ENCODE measurements at places on chromosomes 3 and 15.

GRCh38 chr3:196631682-196632045 is 7.8 kb upstream of the NRROS start:
- no peak for DNase-seq

GRCh38 chr3:20007960-20008359 is 4.1 kb downstream of the PP2D1 start:
- no peak for DNase-seq

- DNase-seq: no peak
Observed at GRCh38 chr15:36826948-36827347, 247.5 kb downstream of the CDIN1 start.

DNA sequence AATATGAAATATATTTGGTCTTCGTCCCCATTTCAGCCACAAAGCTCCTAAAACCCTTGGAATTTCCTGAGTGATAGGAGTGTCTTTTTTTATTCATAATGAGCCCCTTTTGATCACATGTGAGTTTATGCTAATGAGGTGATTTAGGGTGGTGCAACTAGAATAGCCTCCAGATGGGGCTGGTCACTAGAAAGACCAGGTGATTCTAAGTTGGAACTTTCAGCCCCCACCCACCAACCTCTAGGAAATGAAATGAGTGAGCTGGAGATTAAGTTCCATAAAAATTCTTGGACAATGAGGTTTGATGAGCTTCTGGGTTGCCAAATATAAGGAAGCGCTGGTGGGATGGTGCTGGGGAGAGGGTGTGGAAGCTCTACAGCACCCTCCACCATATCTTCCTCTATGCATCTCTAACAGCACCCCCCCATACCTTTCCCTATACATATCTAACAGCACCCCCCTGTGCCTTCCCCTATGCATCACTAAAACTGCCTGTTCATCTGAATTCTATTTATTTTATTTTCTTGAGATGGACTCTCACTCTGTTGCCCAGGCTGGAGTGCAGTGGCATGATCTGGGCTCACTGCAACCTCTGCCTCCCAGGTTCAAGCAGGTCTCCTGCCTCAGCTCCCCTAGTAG is 2.1 kb upstream of the SMCO1 start:
- DNase-seq: no peak

DNA sequence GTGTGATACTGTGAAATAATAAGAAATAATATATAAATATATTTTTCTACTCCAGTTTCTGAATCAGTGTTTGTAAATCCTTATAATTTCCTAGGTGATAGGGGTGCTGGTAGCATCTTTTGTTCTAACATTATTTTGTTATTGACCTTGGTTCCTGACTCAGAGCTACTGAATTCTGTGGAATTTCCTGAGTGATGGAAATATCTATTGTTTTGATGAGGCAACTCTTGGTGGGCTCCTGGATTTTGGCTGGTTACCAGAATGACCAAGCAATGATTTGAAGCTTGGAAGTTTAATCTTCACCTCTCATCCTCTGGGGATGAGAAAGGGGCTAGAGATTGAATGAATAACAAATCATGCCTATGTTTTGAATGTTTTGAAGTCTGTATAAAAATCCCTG is 377.3 kb downstream of the LPP start:
- no peak for DNase-seq

DNA sequence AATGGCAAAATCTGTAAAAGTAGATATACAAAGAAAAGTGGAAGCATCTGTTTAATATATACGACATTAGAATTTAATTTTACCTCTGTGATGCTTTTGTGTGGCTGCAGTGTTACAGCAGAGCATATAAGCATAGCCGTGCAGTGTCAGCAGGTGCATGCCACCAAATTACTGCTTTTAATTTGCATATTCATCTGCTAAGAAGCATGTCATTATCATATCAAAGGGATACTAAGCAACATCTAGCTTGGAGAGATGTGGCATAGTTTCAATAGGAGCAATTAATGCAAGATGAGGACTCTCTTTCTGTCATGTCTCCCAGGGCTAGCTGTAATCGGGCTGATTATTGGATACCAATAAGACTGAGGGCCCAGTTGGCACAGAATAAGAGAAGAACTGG is 214.4 kb upstream of the SOX2 start:
- no peak for DNase-seq

DNA sequence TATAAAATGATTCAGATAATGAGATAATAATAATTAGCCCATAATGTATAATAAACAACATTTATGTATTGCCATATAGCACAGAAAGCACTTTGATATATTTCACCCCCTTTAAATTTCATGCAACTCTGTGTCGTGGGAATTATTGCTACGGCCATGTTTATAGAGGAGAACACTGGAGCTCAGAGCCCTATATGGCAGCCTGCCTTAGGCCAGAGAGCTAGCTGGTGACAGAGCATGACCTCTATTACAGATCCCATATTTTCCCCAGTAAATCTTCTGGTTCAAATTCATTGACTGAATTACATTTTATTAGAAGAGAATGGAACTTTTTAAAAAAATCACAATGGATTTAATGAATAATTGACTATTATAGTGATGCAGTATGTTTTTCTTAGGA is 25.0 kb downstream of the USP13 start:
- no peak for DNase-seq

GRCh38 chr3:11601446-11602238 is 42.1 kb downstream of the VGLL4 start:
- no peak for DNase-seq

- no peak for DNase-seq
Observed at GRCh38 chr3:117322866-117323265, 613.3 kb downstream of the TUSC7 start.

- no peak for DNase-seq
Observed at GRCh38 chr3:129121016-129121791, 400 bp downstream of the RAB43 start.

DNA sequence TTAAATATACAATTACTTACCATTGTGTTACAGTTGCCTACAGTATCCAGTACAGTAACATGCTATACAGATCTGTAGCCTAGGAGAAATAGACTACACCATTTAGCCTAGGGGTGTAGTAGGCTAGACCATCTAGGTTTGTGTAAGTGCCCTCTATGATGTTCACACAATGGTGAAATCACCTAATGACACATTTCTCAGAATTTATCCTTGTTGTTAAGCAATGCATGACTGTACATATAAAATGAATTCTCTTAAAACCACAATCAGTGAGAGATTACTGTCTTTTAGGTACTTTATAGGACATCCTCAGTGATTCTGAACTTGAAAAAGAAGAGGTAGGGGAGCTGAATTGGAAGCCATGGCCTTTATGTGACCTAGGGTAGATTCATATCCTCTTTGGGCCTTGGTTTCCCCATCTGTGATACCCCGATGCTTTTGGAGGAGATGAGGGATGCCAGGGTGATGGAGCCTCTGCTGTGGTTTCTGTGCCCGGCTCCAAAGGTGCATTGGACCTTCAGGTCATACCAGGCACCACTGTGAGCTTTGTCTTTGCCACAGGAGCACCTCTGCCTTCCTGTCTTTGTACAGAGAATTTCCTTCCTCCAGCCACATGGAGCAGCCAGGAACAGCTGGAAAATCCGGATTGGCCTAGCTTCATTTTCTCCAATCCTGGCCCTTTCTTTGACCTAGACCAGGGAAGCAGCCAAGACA is 51.9 kb upstream of the FLNB start:
- no peak for DNase-seq

DNA sequence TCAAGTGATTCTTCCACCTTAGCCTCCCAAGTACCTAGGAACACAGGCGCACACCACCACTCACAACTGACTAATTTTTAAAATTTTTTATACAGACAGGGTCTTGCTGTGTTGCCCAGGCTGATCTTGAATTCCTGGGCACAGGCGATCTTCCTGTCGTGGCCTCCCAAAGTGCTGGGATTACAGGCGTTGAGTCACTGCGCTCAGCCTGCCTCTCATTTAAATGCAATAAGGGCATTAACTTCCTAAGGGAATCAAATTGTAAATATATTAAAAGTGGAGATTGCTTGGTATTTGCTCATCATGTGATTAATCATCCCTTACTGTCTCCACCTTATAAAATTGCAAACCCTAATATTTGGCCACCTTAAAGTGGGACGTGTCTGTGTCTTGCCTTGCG is 65.2 kb downstream of the PGPEP1L start:
- DNase-seq: no peak

DNA sequence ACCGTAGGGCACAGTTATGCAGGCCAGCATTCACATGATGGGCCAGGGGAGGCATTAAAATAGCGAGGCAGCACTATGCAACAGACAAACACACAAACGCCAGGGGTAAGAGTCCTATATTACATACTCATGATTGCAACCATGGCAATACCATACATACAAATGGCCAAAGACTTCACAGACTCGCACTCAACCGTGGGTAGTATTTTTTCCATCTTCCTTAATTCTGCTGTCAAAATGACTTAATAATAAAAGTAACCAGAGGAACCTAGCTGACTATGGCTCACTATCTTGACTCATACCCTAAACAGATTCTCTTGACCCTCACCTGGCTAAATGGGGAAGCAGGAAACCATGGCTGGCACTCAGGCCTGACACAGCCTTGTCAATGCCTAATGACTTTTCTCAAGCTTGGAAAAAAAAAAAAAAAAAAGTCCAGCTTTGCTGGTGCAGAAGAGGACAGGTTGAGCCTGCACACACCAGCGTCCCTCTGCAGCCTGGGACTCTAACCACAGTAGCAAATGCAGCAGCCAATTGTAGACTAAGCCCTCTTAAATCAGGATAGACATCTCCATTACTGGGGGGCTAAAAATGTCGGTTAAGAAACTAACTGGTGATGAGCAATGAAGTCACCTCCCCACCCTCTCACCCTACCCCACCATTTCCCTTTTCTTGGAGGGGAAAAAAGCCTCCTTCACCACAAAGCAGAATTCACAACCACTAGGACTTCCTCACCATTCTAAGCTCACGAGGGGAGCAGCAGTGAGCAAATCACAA is 23.1 kb downstream of the CCDC12 start:
- no peak for DNase-seq

GRCh38 chr15:39154776-39155175 is 426.1 kb upstream of the THBS1 start:
- DNase-seq: no peak
